ENCODE measurements at places on chromosomes 1 and 21. TPM values are rescaled to one million over a fixed set of nuclear protein-coding genes. Genes with fewer than 3 reads are reported as not detected.
A peak's percentile ranks its signal among the peaks of the same experiment; 100 is the strongest.

GRCh38 chr21:37758982-37759381, 157.3 kb downstream of the KCNJ6 start:
- DNase-seq = peak; percentile 48

GRCh38 chr1:109503935-109504334, 5.6 kb downstream of the AMIGO1 start:
- DNase-seq = no peak

The MX2 gene
- total RNA-seq = 3.9 TPM

DNA sequence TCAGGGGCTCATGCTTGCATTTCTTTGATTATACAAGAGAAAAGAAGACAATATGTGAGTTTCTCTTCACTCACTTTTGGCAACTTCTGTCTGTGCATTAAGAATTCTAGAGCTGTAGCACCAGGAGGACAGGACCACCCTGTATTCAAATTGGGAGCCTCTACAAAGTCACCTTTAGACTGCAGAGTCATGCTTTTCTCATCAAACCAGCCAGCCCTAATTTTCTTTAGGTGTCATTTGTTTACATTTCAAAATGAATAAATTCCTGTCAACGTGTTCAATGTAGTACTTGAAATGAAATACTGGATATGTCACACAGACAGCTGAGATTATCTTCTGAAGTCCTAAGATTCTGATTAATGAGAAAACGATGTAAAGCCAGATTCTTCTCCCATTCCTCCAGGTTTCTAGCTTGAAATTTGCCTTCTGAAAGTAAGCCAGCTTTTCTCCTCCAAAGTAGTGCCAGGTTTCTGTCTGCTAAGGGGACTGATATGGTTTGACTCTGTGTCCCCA, 177.2 kb downstream of the GRIK1 start:
- no peak for DNase-seq

DNA sequence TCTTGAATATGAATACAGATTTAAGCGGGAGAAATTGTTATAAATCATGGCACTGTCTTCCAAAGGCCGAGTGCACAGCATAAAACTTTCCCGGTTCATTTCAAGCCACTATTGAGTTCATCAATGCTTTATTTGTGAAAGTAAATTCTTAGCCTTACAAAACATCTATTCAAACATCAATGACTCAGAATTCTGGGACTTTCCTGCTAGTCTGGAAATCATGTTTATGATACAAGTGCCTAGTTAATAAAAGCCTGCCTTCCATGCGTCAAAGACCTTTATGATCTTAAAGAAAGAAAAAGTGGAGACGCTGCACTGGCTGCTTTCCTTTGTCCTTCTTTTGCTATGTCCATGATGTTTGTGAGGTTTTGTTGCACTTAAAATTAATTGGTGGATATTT, 137.7 kb downstream of the SETD4 start:
- no peak for DNase-seq

The KIF14 gene
- 5.1 TPM for total RNA-seq

DNA sequence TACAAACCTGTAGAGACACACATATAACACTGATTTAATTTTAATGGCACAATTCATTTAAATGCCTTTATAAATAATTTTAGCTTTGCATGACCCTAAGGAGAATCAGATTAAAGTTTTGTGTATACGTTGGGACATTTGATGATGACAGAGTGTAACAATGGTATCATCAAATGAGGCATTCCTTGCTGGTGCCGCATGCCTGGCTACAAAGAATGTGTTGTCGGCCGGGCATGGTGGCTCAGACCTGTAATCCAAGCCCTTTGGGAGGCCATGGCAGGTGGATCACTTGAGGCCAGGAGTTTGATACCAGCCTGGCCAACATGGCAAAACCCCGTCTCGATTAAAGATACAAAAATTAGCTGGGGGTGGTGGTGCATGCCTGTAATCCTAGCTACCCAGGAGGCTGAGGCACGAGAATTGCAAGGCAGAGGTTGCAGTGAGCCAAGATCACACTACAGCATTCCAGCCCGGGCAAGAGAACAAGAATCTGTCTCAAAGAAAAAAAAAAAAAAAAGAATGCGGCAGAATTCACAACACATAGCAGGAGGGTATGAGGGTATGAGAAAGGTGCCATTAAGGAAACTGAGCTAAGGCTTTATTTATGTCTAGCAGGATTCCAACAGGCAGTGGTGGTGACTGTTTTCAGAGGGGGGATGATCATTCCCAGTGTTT, 58.9 kb downstream of the PTPN14 start:
- no peak for DNase-seq

The GUCA2B gene
- not detected for total RNA-seq

The CDCP2 gene
- total RNA-seq = not detected

DNA sequence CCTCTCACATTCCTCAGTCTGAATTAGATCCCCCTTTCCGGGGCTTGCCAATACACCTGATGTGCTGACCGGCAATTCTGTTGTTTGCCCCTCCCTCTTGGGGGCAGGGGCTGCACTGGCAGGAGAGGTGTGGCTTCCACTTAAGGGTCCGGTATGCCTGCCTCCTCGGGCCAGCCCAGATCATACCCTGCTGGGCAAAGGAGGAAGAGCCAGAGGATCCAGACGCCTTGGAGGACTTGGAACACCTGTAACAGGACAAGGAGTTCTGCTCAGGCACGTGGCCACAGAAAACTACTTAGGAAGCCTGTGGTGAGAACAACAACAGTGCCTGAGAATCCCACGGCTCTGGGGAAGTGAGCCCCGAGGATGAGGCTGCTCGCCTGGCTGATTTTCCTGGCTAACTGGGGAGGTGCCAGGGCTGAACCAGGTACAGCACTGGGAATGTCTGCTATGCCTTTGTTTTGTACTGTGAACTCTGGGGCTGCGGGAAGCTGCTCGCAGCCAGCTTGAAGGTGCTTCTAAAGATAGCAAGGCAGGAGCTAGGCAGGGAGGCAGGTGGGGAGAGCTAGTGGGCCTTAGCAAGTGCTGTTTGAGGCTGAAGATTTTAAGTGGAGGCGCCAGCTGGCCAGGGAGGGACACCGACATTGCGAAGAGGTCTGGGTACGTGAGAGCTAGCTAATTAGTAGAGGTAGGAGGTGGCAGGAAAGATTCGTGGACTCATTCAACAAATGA, at the start of gene SMPDL3B:
TSS of gene SMPDL3B (plus strand) at position 183 of the 732 bp plus-strand sequence. CDS start at position 367, 184 bp downstream.
- DNase-seq = peak; percentile 55

The DCDC2B gene
- not detected for total RNA-seq

The PWP2 gene
- total RNA-seq = 7.5 TPM

DNA sequence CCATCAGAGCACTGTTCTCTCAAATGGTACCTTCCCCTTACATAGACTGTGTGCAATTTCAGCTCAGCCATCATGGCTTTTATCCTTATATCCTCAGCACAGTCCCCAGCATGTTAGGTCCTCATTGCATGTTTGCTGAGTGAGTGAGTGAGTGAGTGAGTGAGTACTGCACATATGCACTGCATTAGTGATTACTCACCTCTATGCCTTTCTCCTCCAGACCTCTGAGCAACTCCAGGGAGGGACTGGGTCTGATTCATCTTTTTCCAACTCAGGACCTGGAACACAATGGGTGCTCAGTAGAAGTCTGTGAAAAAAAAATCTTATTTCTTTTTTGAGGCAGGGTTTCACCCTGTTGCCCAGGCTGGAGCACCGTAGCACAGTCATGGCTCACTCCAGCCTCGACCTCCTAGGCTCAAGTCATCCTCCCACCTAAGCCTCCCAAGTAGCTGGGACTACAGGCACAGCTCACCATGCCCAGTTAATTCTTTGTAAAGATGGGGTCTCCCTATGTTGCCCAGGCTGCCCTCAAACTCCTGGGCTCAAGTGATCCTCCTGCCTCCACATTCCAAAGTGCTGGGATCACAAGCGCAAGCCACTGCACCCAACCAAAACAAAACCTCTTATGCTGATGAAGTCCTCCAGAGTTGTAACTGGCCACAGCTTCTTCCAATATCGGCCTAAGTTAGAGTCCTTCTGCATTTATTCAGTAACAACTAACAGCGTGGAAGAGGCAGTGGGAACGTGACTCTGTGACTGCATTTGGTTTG, 23.7 kb downstream of the RNU5D-1 start:
- no peak for DNase-seq

The CELF3 gene
- 1.2 TPM for total RNA-seq

The NES gene
- total RNA-seq = 56.9 TPM

The SPATA6 gene
- total RNA-seq = 17.9 TPM

DNA sequence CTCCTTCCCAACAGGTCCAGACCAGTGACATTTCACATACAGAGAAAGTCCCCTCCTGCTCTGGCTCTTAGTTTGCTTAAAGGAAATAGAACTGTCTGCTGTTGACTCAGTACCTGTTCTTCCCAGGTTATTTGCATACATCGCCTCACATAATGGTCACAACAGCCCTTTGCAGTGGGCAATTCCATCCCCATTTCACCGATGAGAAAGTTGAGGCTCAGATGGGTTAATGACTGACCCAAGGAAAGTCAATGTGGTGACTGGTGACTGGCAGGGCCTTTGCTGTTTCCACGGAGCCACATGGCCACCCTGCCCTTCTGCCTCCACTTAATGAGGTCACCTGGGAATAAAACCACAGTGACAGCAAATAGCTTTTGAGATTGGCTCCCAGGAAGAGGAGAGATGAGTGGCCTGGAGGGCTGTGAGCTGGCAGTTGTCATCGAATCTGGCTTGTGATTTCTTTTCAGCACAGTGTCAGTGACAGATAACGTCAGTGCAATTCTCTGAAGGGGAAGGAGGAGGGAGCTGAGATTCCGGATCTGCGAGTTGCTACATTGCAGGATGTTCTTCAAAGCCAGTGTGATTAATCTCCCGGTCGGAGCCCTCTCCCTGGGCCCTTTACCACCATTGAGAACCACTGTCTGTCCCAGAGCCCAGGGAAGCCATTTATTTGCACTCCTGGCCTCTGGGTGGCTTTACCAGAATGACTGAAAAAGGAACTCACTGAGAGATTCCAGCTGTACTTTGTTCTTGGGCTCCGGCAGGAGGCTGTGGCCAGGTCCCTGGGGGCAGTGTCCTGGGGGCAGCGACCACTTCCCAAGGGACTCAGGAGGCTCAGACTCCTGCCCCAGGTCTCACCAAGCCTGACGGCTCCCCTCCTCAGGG, 117.2 kb downstream of the CNIH3 start:
- DNase-seq = no peak

DNA sequence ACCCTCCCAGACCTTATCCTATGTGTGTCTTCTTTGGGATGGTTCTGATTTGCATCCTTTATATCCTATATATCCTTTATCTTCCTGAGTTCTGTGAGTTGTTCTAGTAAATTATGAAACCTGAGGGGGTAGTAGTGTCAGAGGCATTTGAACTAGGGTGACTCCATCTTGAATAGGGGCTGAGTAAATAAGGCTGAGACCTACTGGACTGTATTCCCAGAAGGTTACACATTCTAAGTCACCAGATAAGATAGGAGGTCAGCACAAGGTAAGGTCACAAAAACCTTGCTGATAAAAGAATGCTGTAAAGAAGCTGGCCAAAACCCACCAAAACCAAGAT, 50.6 kb downstream of the SUSD4 start:
- DNase-seq = no peak

GRCh38 chr1:7574121-7575040, 196.7 kb upstream of the VAMP3 start:
- DNase-seq = no peak

DNA sequence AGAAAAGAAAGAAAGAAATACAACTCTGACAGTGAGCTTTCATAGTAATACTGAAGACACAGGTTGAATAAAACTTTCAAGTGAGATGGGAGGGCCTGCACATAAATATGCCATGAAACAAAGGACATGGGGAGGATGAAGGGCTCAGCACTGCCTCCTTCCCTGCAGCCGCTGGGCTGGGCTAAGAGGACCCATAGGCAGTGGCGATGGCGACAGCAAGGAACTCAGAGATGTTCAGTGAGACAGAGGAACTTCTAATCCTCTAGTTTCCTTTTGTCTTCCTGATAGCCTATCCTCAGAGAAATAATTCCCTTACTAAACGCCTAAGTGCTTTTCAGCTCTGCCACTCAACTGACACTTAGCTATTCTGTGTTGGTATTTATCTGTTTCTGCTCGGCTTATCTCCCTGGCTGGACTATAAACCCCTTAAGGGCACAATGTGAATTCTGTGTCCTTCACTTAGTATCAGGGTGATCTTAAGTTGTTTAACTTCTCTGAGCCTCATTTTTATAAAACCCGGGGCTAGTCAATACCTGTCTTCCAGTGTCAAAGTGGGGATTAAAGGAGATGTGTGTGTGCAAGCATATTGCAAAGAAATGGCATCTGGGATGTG, 24.4 kb upstream of the IER5 start:
- DNase-seq = no peak

- DNase-seq = no peak
These were observed 142.3 kb upstream of the LMO4 start for GRCh38 chr1:87186346-87186745.

DNA sequence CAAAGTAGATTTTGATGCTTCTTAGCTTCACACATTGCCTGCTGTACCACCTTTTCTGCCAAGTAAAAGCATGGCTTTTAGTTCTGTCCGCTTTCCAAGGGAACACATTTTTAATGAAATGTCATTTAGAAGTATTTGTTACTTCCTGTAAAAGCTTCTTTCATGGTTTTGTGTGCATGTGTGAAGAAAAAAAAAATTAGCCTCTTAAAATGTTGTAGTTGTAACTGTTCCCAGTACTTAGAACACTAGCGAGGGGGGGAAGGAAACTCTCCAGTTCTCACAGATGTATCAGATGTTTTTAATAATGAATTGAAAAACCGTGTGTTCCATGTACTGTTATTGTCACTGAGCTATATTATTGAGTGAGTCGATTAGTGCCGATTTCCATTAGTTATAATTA, 568.3 kb upstream of the ADGRL2 start:
- DNase-seq = no peak

DNA sequence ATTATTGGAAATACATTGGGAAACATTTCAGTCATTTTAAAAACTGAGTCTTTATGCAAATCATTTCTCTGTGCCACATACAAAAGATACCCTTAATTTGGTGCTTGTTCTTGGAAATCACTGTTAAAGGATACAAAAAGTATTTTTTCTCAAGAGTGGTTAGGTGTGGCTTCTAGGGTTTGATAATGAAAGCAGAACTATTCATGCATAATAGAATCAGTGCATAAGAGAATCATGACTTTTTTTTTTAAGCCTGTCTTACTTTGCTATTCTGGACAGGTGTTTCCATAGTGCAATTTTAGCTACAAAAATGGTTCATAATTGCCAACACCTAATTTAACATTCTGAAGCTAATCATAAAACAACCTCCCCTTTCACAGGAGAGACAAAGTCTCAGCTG, 233.0 kb upstream of the NRIP1 start:
- no peak for DNase-seq

The PLEKHG5 gene
- 50.7 TPM for total RNA-seq

GRCh38 chr1:177811429-177811828, 158.4 kb downstream of the SEC16B start:
- DNase-seq = no peak

GRCh38 chr1:243819438-243819839, 30.6 kb downstream of the AKT3 start:
- DNase-seq = no peak

The PPIAL4G gene
- not detected for total RNA-seq

The SPSB1 gene
- total RNA-seq = 22.0 TPM

The OR2M3 gene
- total RNA-seq = not detected

GRCh38 chr1:25926731-25927496, 20.7 kb upstream of the STMN1 start:
- DNase-seq = no peak

- DNase-seq = no peak
These were observed 61.7 kb upstream of the PUM1 start for GRCh38 chr1:31127266-31127665.

GRCh38 chr1:1664941-1665814, 6.4 kb upstream of the CDK11B start:
- DNase-seq = no peak

The MROH7 gene
- 4.3 TPM for total RNA-seq
